ENCODE measurements at places on chromosomes 2 and 18.

GRCh38 chr2:58039170-58039611 lies 7.4 kb upstream of the VRK2 start:
- no peak for DNase-seq

DNA sequence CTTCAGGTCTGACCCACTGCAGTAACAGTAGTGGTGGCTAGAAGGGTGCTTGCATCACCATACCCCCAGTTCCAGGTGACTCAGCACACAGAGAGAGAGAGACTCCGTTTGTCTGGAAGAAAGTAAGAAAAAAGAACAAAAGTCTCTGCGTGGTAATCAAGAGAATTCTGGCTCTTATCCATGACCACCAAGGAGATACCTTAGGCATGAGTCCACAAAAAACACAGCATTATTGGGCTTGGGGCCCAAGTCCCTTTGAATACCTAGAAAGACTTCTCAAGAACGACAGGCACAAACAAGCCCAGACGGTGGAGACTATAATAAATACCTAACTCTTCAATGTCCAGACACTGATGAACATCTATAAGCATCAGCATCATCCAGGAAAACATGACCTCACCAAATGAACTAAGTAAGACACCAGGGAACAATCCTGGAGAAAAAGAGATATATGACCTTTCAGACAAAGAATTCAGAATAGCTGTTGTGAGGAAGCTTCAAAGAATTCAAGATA lies 21.7 kb upstream of the BAZ2B start:
- no peak for DNase-seq

GRCh38 chr18:40473221-40474029 lies 1481.6 kb upstream of the PIK3C3 start:
- DNase-seq, result peak; percentile 61

- no peak for DNase-seq
Observed at GRCh38 chr2:74917702-74918619, 40.5 kb upstream of the POLE4 start.

- DNase-seq, result no peak
Observed at GRCh38 chr2:99852376-99852934, 289.9 kb downstream of the AFF3 start.

DNA sequence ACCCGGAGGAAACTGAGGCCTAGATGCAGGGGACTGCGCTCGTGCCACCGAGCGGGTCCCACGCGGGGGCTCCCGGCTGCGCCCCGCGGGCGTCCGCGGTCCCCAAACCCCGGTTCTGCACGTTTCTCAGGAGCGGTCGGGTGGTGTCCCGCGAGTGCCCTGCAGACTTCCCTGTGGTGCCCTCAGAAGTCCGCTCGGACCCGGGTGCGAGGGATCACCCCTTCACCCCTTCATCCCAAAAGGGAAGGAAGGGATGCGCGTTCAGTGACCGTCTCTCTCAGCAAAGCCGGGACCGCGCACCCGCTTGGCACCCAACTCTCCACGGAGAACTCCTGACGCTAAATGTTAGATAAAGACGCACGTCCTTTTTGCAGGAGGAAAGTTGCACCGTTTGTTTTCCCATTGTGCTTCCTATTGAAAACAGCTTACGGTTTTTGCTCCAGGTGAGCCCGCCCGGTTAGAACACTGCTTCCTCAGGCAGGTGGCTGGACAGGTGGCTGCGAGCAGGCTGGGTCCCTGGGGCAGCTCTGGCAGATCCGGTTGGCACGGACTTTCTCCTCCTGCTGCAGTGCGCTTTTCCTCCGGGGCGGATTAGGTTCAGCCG lies 779 bp downstream of the DGKD start:
- no peak for DNase-seq

- no peak for DNase-seq
Observed at GRCh38 chr2:166376488-166376828, 714 bp upstream of the SCN9A start.

DNA sequence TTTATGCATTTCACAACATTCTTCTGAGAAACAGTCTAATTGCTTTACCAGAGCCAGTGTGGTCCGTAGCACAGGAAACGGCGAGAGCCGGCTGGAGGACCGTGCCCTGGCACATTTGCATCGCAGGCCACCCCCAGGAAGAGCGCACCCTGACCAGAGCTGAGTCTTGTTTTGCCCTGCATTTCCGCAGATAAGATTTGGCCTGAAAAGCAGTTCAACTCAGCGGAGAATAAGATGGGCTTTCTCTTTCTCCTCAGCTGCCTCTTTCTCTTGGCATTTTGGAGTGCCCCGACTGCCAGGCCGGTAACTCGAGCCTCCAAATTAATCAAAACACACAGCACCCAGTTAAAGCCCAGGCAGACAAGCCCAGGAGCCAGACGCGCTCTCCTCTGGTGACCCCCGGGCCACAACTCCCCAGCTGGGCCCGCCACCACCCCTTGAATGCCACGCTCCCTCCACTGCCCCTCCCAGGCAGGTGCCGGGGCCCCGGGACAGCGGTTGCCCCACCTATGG lies 464 bp downstream of the COL4A4 start:
- no peak for DNase-seq

DNA sequence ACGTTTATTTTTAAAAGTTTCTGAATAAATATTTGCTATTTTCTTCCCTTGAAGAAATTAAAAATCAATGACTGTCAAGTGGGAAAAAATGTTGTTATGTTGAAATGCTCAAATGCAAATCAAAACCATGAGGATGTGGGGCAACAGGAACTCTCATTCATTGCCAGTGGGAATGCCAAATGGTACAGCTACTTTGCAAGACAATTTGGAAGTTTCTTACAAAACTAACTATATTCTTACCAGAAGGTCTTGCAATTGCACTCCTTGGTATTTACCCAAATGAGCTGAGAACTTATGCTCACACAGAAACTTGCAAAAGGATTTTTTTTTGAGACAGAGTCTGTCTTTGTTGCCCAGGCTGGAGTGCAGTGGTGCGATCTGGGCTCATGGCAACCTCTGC lies 7.4 kb upstream of the ACTG2 start:
- DNase-seq, result no peak

DNA sequence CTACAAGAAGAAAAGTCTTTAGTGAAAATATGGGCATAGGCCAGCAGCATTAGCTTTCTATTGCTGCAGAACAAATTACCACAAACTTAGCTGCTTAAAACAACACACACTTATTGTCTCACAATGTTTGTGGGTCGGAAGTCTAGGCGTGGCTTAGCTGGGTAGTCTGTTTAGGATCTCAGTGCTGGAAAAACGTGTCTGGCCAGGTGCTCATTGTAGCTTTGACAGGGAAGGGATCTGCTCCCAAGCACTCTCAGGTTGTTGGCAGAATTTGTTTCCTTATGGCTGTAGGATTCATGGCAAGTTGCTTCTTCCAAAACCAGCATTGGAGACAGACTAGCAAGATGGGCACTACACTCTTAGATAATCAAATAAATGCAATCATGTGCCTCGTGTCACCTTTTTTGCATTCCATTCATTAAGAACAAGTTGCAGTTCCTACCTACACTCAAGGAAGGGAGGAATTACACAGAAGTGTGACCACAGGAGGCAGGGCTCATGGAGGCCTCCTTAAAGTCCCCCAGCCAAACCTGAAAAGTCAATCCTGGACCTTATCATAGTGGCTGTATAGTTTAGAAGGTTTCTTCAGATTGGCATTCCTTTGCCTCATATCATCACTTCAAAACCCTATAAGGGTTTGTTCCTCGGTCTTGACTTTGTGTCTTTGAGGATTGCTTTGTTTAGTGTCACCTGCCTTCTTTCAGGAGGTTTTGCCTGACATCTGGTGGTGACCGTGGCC lies 17.3 kb downstream of the MRPL30 start:
- DNase-seq, result no peak

DNA sequence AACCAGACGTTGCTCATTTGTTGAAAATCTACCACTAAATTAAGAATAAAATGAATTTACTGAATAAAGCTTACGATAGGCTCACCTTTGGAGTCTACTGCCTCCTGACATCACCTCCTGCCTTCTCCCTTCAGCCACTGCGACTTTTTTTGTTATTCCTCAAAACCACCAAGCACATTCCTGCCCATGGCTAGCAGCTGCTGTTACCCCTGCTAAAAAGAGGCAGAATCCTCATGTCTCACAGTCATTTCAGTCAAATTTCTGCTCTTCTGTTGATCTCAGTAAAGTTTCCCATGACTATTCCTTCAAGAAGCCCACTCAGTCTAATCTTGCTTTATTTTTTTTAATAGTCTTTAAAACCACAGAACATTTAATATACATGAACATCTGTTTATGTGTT lies 40.8 kb upstream of the ANKRD62 start:
- DNase-seq, result no peak

All from SK-N-DZ (cell line).